ENCODE measurements at places on chromosomes 11 and 22.

DNA sequence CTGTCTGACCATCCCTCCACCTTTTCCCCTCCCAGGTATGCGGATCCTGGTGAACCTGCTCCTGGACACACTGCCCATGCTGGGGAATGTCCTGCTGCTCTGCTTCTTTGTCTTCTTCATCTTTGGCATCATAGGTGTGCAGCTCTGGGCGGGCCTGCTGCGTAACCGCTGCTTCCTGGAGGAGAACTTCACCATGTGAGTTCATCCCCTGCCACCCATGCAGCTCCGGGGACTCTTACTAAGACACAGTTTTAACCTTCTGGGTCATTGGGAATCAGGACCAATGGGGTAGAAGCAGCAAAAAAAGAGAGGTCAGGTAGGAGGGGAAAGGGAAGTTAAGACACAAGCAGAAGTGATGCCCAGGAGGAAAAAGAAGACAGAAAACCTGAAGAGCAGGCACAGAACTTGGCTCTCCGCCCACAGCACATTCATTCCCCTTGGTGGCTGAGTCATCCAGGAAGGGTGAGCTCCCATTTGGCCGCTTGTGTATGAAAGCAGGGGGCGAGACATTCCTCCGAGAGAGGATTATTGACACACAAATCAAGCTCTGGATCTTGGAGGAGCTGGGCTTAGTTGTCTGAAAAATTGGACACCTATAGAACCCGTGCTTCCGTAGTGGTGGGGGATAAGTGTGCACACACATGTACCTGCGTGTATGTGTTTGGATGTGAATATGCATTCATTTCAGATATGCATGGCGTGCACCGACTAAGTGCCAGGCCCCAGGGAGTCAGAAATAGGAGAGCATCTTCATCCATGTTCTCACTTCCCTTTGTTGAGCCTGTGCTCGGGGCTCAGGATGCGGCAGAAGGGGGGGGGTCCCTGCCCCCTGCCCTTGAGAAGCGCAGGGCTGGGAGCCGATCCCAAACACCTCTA lies 64.2 kb downstream of the CACNA1I start:
- peak; percentile 79 for DNase-seq

GRCh38 chr22:38067761-38068360 lies 10.7 kb downstream of the PICK1 start:
- no peak for DNase-seq

- no peak for DNase-seq
Observed at GRCh38 chr11:15725246-15725645, 610.5 kb downstream of the INSC start.

DNA sequence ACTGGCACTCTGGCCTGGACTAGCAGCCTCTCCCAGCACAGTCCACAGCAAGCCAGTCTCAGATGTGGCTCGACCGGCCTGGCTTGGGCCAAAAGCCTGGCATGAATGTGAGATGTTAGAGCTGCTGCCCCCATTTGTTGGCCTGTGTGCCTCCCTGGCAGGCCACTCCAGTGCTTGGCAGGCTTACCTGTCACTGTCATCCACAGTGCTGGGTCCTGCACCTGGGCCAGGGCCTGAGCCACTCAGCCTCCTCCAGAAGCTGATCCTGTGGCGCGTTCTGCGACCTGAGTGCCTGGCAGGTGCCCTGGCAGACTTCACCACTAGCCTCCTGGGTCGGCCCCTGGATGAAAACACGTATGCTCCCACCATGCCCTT lies 36.1 kb downstream of the RRP8 start:
- DNase-seq, result no peak

DNA sequence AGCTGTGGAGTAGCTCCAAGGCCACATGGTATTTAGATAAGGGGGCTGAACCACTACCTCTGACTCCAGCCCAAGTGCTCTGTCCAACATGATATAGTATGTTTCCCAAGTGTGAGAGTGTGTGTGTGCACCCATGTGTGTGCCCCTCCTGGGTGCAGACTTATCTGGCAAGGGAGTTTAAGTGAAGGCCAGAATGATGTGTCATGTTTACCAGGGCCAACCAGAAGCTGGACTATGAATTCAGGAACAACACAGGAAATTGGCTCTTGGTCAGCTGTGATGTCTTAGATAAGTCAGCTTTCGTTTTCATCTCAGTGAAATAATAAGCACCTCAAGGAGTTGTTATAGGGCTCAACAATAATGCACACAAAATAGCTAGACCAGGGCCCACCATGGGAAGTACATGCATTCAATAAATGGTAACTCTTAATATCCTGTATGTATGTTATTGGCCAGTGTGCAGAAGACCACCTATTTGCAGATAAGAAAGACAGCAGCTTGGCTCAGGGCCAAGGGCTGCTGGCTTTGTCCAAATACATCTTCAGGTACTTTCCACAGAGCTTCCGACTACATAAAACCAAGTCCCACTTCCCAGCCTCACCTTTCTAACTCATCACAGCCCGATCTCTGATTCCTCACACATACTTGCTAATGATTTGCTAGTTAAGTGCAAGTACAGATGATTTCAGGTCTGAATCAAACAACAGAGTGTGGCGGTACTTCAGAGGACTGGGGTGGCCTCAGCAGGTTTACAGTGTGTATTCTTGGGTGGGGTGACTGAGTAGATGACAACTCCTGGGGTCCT lies 120.9 kb downstream of the ME3 start:
- DNase-seq, result peak; percentile 89

DNA sequence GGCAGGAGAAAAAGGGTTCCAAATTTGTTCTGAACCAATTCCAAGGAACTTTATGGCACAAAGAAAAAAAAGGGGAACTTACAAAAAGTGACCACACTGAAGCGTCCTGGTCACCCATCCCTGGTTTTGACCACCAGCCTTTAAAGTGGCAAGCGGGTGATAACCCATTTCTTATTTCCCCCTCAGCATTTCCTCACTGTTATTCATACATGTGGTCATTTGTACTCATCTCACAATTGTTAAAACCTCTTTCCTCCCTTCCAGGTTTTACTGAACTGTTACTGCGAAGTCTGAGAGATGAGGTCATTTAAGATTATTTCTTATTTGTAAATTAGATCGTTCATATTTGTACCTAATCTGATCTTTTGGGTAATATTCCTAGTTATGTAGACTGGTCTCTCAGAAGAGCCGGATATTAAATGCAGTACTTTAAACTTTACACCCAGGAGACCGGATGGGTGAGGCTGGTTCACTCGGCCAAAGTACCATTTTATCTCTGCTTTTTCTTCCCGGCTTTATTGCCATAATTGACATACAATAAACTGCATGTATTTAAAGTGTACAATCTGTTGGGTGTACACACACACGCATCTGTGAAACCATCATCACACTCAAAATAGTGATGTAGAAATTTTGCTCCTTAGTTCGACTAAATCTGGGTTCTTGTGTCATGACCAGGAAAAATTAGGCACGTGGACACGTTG lies 47.0 kb downstream of the CDPF1 start:
- no peak for DNase-seq

DNA sequence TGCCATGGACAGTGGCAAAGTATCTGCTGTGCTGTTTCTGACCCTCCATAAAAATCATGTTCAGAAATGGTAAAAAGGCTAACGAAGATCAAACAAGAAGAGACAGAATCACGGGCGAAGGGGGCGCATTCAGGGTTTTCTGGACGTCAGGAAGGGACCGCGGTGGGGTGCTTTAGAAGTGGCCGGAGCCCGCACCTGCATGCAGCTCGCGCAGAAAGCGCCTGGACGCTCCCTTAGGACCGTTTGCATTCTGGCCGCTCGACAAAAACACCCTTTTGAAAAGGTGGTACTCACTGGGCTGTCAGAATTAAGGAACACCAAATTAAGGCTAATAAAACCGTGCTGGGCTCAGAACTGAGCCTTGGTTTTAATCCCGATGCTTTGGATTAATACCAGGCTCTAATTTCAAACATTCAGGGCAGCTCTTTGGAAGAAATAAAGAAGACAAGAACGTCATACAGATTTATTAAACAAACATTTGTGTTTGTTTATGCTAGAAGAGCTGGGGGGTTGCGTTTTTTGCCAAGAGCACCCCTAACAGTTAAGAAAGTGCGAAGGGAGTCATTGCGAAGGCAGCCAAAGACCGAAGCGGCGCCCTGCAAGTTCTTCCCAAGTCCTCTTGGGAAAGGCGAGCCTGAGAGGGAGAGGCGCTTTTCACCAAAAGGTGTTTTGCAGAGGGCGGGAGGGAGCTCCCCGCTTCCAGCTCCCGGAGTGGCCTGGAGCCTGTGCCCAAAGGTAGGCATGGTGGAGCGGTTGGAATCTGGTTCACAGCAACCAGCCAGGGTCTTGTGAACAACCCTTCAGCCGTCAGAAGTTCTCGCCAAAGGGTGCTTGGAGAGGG lies 47.7 kb upstream of the DBX1 start:
- no peak for DNase-seq

- no peak for DNase-seq
Observed at GRCh38 chr22:50311606-50312351, 4.3 kb upstream of the PLXNB2 start.

GRCh38 chr11:8016440-8016839 lies 29.3 kb downstream of the EIF3F start:
- no peak for DNase-seq

DNA sequence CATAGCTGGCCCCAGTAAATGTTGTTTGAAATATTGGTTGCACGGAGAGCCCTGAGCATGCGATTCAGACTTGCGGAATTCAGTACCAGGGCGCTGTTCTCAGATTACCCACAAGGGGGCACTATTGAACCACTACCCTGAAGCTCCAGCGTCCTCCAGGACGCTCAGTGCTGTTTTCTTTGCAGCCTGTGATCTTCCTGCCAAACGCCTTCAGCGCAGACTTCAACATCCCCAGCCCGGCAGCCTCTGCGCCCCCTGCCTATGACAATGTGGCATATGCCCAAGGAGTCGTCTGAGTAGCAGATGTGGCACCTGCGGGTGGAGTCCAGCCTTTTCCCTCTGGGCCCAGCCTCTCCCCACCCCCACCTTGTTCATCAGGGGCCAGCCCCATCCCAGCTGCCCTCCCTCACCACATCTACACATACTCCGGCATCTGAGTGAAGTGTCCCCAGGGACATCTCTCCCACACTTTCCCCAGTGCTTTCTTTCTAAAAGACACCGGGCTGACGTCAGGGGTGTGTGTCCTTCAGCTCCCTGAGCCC lies 9.6 kb upstream of the MS4A10 start:
- peak; percentile 78 for DNase-seq

DNA sequence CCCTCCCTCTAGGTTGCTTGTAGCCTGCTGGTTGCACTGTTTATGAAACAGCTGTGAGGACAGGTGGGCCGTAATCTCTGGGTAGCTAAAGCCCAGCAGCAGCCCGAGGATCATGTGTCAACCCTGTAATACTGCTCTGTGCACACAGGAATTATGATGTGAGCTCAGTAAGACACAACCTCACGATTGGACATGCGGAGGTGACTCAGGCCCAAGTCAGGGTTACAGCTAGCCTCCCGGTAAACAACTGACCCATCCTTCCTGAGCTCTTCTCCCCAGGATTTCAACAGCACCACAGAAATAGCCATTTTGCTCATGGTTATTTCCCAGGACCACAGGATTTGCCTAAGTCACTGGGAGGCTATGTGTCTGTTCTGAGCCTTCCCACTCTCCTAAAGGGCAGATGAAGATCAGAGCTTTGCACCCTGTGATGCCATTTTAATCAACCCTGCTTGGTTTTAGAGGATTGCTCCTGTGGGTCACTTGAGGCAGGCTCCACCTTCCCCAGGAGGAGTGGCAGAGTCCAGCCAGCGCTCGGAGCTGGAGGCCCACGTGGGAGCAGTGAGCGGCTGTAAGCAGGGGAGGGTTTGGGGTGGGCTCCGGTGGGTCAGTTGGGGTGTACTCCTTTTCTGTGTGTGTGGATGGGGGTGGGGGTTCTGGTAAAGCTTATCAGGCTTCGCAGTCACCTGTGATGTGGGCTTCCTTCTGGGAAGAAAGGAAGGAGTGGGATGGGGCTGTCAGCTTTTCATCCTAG lies at the start of gene AMPD3:
TSS of gene AMPD3 (plus strand) at position 387 of the 754 bp plus-strand sequence. CDS start 6,256 bp downstream, outside the sequence.
- peak; percentile 52 for DNase-seq

DNA sequence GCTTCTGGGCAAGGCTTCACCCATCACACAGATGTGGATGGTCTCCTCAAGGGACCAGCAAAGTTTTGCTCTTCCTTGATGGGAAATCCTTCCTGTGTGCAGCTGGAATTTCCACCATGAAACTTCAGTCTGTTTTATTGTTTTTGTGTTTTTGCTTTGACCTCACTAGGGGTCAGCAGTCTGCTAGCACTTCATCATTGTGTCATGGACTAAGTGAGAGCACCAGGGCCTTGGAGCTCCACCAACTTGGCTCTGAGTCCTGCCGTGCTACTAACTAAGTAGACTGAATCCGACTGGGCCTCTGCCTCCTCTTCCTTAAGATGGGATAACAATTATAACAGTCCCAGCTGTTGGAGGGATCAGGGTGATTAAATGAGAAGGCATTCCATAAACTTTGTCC lies 305.8 kb upstream of the NCAM1 start:
- peak; percentile 57 for DNase-seq

- no peak for DNase-seq
Observed at GRCh38 chr11:73361953-73362776, 14.0 kb upstream of the RELT start.

- no peak for DNase-seq
Observed at GRCh38 chr11:104433751-104434150, 269.8 kb upstream of the PDGFD start.

- no peak for DNase-seq
Observed at GRCh38 chr22:23149743-23150238, 4.5 kb downstream of the RAB36 start.

GRCh38 chr11:57633394-57634070 lies 16.2 kb downstream of the YPEL4 start:
- DNase-seq, result no peak

DNA sequence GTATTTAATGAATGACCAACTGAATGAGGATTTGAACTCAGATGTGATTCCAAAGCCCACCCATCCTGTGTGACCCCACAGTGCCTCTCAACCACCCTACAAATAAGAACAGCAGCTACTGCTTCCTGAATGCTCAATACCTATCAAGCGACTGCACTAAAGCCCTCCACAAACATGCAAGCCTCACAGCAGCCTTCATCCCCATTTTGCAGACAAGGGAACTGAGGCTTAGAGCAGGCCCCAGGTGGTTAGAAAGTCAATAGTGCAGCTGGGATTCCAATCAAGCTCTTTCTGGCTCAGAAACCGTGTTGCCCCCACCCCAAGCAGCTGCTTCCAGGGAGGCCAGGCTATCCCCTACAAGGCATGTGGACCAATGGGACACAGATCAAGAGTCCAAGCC lies 57.2 kb downstream of the SMCO4 start:
- no peak for DNase-seq

- DNase-seq, result no peak
Observed at GRCh38 chr11:78349624-78350023, 68.0 kb downstream of the GAB2 start.

DNA sequence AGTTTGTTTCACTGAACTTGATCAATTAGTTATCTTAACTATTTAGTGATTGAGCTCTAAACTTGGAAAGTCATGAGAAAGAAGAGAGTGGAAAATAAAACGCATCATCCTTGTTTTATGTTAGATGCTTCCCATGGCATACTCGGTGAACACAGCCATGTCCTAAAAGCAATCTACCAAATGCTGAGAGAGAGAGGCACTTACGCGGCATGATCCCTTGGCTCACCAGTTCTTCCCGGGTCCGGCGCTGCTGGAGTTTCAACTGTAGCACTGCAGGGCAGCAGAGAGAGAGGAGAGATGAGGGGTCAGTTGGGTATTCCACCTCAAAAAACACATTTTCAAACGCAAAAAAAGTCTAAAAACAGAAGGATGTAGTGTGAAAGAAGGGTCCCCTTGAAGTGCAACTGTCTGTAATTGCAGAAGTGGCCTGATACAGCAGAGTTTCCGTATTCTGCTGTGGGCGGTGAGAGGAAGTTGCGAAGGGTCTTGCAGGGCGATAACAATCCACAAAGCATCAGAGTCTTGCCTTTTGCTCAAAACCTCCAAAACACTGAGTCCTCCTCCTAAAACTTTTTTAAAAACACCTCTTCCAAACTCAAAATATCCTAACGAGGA lies 92.7 kb downstream of the SGSM3 start:
- no peak for DNase-seq
